SJCRH30 (cell line): ENCODE measurements at places on chromosomes 16 and 17. TPM values are rescaled to one million over a fixed set of nuclear protein-coding genes. Genes with fewer than 3 reads are reported as not detected.

- H3K4me1 ChIP-seq: peaks cover 18% of the 10 kb centered on the region
- H3K27me3 ChIP-seq: no peaks in the 10 kb centered on the region
- H3K4me3 ChIP-seq: no peak overlapping the region
- no peak for DNase-seq
Measured at GRCh38 chr17:38425031-38425430, 3.2 kb upstream of the ARHGAP23 start.

- no peak overlapping the region for H3K4me3 ChIP-seq
- H3K27ac ChIP-seq: peak overlapping the region; percentile 6; the same call in 1 of the 2 replicates
- peaks cover 24% of the 10 kb centered on the region for H3K4me1 ChIP-seq
- no peaks in the 10 kb centered on the region for H3K27me3 ChIP-seq
- peak; percentile 50 for DNase-seq
- no peaks in the 10 kb centered on the region for H3K36me3 ChIP-seq
Measured at GRCh38 chr17:27506348-27507218, 50.3 kb downstream of the KSR1 start.

- H3K4me1 ChIP-seq: 0 out of 2 replicates have a peak, but pooled peaks cover 3% of the 10 kb centered on the region
- H3K27me3 ChIP-seq: no peaks in the 10 kb centered on the region
- peak; percentile 67 for DNase-seq
Measured at GRCh38 chr17:46771561-46772474, 46.7 kb downstream of the WNT3 start.

GRCh38 chr17:30557916-30558685, 80.9 kb downstream of the GOSR1 start:
- no peak overlapping the region for H3K4me3 ChIP-seq
- no peaks in the 10 kb centered on the region for H3K36me3 ChIP-seq
- no peak for DNase-seq

DNA sequence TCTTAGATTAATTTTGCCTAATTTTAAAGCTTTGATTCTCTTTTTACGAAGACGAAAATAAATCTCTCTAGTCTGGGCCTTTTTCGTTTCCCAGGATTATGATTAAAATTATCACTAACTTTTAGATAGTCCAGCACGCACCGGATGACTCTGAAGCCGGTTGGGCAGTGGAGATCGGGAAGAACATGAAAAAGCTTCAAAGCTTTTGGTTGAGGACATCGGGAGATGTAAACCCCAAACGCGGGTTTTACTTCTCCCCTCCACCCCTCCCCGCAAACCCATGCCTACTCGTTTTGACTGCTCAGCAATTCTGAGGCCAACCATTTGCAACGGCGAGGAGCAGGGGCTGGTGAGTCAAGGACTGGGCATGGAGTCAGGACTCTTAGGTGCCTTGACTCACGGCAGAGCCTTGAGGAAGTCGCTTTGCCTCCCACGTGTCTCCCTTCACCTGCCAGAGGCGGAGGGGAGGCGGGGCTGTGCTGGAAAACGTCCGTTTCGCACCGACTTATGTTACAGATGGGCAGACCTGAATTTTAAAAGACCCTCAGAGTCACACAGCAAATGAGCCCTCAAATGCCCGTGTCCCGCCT, 989 bp upstream of the DUSP14 start:
- H3K36me3 ChIP-seq: no peaks in the 10 kb centered on the region
- peak overlapping the region; percentile 15; the same call in 1 of the 2 replicates for H3K27ac ChIP-seq
- peaks cover 11% of the 10 kb centered on the region for H3K4me1 ChIP-seq
- H3K27me3 ChIP-seq: no peaks in the 10 kb centered on the region
- H3K4me3 ChIP-seq: peak overlapping the region; percentile 75

DNA sequence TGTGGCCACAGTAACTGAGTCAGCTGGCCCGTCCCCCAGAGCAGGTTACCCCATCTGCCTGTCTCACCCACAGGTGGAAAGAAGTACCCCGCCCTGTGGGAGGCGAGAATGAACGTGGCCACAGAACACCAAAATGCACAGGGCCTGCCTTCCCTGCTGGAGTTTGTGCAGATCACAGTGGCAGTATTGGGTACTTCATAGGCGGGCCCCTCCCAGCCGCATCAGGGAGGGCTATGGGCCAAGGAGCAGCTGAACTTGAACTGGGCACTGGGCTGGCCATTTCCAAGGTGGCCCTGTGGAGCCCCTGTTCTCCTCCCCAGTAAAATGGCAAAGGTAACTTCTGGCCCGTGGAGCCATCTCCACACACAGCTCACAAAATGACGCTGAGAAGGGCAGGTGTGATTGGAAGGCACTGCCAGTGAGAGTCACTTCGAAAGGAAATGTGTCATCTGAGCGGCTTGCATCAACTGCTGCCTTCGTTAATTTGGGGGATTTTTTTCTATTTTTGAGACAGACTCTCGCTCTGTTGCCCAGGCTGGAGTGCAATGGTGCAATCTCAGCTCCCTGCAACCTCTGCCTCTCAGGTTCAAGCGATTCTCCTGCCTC, 162.9 kb downstream of the ENGASE start:
- no peaks in the 10 kb centered on the region for H3K36me3 ChIP-seq
- H3K27me3 ChIP-seq: peaks cover 53% of the 10 kb centered on the region
- H3K4me1 ChIP-seq: no peaks in the 10 kb centered on the region
- H3K27ac ChIP-seq: no peak overlapping the region

GRCh38 chr17:21245639-21246084, 7.5 kb downstream of the NATD1 start:
- H3K27ac ChIP-seq: no peak overlapping the region
- H3K4me1 ChIP-seq: no peaks in the 10 kb centered on the region

DNA sequence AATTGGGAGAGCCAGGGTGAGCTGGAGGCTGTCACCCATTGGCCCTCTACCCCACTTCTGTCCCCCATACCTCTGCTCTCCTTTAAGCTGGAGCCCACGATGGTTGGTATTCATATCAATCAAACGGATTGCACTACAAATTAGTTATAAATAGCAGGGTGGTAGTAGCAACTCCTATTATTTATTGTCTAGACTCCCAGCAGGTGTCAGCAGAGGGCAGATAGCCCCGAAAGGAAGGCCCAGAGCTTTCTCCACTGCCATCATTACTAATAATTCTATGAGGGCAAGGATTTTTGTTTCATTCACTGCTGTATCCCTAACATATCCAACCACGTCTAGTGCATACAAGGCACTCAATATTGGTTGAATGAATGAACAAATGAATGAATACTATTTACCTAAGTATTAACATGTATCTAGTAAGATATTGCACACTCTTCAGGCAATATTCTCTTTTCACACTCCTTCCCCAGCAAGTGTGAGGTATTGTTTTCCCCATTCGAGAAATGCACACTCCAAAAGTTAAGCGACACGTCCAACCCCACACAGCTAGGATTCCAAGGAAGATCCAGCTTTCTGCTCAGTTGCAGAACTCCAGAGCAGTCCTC, 6.3 kb downstream of the C17orf50 start:
- peaks cover 14% of the 10 kb centered on the region for H3K4me1 ChIP-seq
- H3K27ac ChIP-seq: no peak overlapping the region
- no peak for DNase-seq

DNA sequence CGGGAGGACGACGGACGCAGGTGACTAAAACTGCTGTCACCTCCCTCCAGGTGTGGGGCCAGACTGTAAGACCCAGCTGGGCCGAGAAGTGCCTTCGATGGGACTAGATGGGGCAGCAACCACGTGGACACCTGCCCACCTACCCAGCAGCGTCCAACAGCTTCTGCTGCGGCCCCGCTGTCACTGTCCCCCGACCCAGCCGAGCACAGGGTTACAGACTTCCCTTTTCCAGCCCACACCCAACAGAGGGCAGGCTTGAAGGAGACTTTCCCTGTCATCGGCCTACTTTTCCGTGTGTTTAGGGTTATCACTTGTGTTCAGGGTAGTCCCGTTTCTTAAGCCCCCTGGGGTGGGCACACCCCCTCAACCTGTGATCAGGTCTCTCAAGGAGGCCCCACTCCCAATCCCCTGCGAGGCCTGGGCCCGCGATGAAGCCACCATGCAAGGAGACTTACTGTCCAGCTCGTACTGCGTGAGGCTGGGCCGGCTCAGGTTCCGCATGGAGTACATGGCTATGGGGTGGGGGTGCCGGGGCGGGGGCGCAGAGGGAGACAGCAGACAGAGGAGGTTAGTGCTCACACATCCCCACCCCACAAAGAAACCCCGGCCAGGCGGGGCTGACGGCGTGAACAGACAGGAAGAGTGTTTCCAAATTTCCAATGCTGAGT, 68.8 kb upstream of the CDC42EP4 start:
- no peak overlapping the region for H3K4me3 ChIP-seq
- H3K27ac ChIP-seq: no peak overlapping the region
- H3K27me3 ChIP-seq: no peaks in the 10 kb centered on the region
- no peak for DNase-seq

DNA sequence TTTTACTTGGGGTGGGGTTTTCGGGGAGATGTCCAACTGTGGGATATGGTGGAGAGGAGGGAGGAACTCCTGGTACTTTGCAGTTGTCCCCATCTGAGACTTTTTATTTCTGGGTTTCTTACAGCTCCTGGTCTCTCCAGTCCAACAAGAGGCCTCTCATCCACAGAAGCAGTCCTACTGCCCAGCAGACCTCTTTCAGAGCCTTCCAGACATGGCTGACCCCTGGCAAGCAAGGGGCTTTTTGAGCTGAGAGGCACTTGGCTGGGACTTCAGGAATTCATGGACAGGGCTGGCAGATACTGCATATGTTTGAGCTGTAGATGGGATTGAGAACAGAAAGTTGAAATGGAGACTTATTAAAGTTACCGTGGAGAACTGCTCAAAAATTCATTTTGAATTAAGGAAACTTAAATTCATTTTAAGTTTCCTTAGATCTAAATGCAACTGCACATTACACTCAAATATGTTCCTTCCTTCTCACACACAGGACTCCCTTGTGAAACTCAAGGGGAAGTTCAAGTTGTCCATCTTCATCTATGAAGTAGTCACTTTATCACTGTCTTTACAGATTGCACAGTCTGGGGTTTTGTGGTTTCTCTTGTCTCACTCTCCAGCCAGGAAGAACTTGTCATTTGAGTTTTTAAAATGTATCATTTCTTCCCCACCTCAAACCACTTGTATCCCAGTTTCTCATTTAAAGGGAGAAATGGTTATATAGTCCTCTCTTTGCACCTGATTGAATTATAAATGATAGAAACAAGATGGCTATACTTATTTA, 1.1 kb downstream of the LASP1NB start:
- no peaks in the 10 kb centered on the region for H3K27me3 ChIP-seq
- peaks cover 15% of the 10 kb centered on the region for H3K4me1 ChIP-seq
- H3K4me3 ChIP-seq: no peak overlapping the region; the same call in 1 of the 2 replicates
- no peak for DNase-seq

DNA sequence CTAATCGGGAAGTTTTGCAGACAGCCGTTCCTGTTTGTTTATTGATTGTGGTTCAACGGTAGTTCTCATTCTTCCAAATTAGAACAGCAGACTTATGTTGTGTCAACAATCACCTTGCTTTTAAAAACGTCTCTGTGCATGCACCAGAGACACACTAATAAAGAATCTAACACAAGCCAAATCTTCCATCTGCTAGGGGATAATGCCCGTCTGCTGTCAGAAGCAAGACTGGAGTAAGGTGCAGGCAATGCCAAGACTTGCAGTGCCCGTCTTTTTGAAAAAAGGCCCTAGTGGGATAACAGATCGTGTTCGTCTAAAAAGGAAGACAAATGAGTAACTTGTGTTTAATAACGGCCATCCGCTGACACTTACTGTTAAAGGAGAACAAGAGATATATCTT, 158.4 kb downstream of the KCNJ2 start:
- DNase-seq: no peak
- no peaks in the 10 kb centered on the region for H3K27me3 ChIP-seq
- H3K4me3 ChIP-seq: no peak overlapping the region
- H3K27ac ChIP-seq: no peak overlapping the region

DNA sequence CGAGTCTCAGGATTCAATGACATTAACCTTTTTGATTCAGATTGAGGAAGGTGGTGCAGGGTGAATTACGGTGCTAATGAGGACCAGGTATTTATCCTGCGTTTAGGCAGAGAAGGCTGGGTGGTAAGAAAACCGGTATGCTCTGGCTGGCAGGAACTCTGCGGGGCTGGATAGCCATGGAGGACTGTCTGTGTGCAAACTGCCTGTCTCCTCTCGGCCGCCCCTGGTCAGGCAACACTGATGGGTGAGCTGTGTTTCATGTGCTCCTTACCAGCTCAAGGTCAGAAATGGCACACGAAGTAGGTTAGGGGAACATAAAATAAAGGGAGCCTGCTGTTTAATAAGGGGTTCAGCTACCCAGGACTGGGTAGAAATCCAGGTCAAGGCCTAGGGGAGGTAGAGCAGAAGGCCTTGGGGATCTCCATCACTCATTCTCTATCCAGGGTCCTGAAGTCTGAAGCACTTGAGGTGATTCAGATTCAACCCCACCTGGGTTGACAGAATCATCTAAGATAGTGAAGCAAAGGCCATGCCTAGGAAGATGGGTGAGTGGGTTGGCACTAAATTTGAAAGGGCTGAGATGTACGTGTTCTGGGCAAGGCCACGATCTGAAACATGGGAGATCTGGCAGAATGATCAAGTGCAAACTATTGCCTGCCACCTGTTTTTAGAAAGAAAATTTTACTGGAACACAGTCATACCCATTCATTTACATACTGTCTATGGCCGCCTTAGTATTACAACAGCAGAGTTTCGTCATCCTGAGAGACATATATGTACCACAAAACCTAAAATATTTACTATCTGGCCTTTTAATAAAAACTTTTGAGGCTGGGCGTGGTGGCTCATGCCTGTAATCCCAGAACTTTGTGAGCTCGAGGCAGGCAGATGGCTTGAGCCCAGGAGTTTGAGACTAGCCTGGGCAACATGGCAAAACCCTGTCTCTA, 292.5 kb downstream of the XYLT1 start:
- no peaks in the 10 kb centered on the region for H3K36me3 ChIP-seq
- H3K4me3 ChIP-seq: no peak overlapping the region
- H3K4me1 ChIP-seq: no peaks in the 10 kb centered on the region
- no peaks in the 10 kb centered on the region for H3K27me3 ChIP-seq

- no peak overlapping the region for H3K27ac ChIP-seq
- H3K4me3 ChIP-seq: no peak overlapping the region
- no peak for DNase-seq
- peaks cover 5% of the 10 kb centered on the region; the same call in 1 of the 2 replicates for H3K4me1 ChIP-seq
Measured at GRCh38 chr17:82848022-82848592, 8.3 kb upstream of the ZNF750 start.

- no peak for DNase-seq
- H3K4me1 ChIP-seq: peaks cover 28% of the 10 kb centered on the region
- H3K4me3 ChIP-seq: no peak overlapping the region
- H3K27ac ChIP-seq: no peak overlapping the region
- H3K27me3 ChIP-seq: no peaks in the 10 kb centered on the region
- H3K36me3 ChIP-seq: no peaks in the 10 kb centered on the region
Measured at GRCh38 chr16:83723244-83723643, 84.5 kb upstream of the HSBP1 start.

GRCh38 chr16:22924492-22924891, 110.5 kb downstream of the HS3ST2 start:
- no peaks in the 10 kb centered on the region for H3K27me3 ChIP-seq
- H3K27ac ChIP-seq: no peak overlapping the region
- no peaks in the 10 kb centered on the region for H3K4me1 ChIP-seq
- DNase-seq: no peak
- H3K4me3 ChIP-seq: no peak overlapping the region
- no peaks in the 10 kb centered on the region for H3K36me3 ChIP-seq

Gene ABCA10
- not detected in 2 replicates for total RNA-seq

Gene SEC14L5
- not detected in 2 replicates for total RNA-seq

Gene WFIKKN1
- 0.04 and 0.05 TPM in 2 replicates for total RNA-seq

Gene MAP2K6
- total RNA-seq: 0.30 and 0.55 TPM in 2 replicates

Gene SPNS2
- total RNA-seq: 0.08 TPM in 1 of 2 replicates, not detected in the other

Gene STH
- 0.43 TPM in 1 of 2 replicates, not detected in the other for total RNA-seq

Gene TM4SF5
- total RNA-seq: not detected in 2 replicates

Gene CHP2
- total RNA-seq: not detected in 2 replicates

Gene RSKR
- 16.1 and 19.9 TPM in 2 replicates for total RNA-seq

Gene GDPD1
- 0.20 and 0.49 TPM in 2 replicates for total RNA-seq
